ENCODE measurements at places on chromosomes 6 and 20. TPM values are rescaled to one million over a fixed set of nuclear protein-coding genes. Genes with fewer than 3 reads are reported as not detected.

CLDN20 gene
- polyA plus RNA-seq: 0.67 TPM

DNA sequence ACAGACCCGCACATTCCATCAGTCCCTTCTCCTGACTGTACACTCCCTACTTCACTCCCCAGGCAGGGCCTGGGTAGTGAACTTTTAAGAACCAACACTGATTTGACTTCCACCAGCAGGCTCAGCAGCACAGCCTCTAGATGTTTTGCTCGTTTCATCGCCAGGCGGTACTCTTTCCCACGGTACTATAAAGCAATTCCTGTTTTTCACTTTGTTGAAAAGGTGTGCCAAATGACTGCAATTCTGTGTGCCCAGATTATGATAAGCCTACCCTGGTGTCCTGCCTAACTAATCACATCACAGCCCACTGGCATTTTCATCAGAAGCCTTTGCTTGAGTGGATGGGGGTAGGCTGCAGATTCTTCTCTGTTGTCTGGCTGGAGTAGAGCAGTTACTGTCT is 12.9 kb upstream of the WTAP start:
- no peaks in the 10 kb centered on the region for H3K4me1 ChIP-seq
- DNase-seq: no peak
- no peak overlapping the region for H3K27ac ChIP-seq

DNA sequence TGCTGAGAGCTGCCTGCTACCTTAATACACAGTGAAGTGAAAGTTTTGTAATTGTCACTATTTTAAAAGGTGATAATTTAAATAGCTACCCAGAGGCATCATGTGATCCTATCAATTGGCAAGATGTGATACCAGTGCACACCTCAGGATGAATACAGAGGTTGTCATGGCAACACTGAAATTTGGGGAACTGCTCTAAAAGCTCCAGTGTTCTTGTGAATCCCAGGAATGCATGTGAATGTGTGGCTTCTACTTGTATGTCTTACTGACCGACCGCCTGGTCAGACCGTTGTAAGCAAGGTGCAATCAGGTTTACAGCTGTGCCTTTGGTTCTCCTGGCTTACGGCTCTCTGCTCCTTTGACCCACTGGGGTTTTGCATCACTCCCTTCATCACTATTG is 146.3 kb upstream of the GJE1 start:
- H3K27me3 ChIP-seq: no peaks in the 10 kb centered on the region
- no peaks in the 10 kb centered on the region for H3K4me1 ChIP-seq
- DNase-seq: no peak
- no peak overlapping the region for H3K27ac ChIP-seq
- H3K36me3 ChIP-seq: no peaks in the 10 kb centered on the region

DNA sequence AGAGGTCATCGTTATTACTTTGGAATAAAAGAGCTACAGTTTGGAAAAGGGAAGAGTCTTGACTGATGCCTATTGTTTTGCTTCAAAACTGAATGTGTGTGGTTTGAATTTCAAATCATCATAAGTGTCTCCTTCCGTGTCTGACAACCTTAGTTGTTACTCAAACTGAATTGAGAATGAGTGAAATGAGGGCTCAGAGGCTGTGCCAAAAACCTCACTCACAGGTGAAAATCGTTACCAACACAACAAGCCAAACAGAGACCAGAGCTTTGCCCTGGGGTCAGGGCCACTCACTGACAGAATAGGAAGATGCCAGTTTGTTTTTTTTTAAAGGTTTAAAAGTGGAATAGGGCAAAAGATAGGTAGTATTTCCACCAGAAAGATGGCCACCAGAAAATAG is 15.2 kb upstream of the SIRT5 start:
- peaks cover under 1% of the 10 kb centered on the region for H3K27me3 ChIP-seq
- H3K4me1 ChIP-seq: no peaks in the 10 kb centered on the region
- no peak for DNase-seq
- no peaks in the 10 kb centered on the region for H3K36me3 ChIP-seq

GRCh38 chr20:23206995-23207394 is 120.9 kb upstream of the CD93 start:
- H3K27ac ChIP-seq: no peak overlapping the region
- H3K4me3 ChIP-seq: no peak overlapping the region
- peaks cover 7% of the 10 kb centered on the region for H3K4me1 ChIP-seq
- H3K27me3 ChIP-seq: no peaks in the 10 kb centered on the region
- no peak for DNase-seq

- H3K36me3 ChIP-seq: no peaks in the 10 kb centered on the region
- no peak overlapping the region for H3K27ac ChIP-seq
- no peak for DNase-seq
- no peaks in the 10 kb centered on the region for H3K27me3 ChIP-seq
- H3K4me1 ChIP-seq: no peaks in the 10 kb centered on the region
These were observed 288.3 kb downstream of the TPBG start for GRCh38 chr6:82651845-82652335.

Measured in large intestine (tissue), 12 donors.